Left ventricle myocardium inferior (tissue), 1 donor: ENCODE measurements at places on chromosomes 6 and 20. TPM values are rescaled to one million over a fixed set of nuclear protein-coding genes. Genes with fewer than 3 reads are reported as not detected.
A peak's percentile ranks its signal among the peaks of the same experiment; 100 is the strongest.

GRCh38 chr6:119830494-119831295 lies 481.1 kb upstream of the MAN1A1 start:
- DNase-seq = no peak
- H3K4me1 ChIP-seq = no peaks in the 10 kb centered on the region
- no peak overlapping the region for H3K4me3 ChIP-seq
- no peak overlapping the region for H3K27ac ChIP-seq
- H3K36me3 ChIP-seq = no peaks in the 10 kb centered on the region

Gene MARCKS
- 21.0 TPM for total RNA-seq

Gene TMEM239
- not detected for total RNA-seq

Gene TCF21
- 5.3 TPM for total RNA-seq

DNA sequence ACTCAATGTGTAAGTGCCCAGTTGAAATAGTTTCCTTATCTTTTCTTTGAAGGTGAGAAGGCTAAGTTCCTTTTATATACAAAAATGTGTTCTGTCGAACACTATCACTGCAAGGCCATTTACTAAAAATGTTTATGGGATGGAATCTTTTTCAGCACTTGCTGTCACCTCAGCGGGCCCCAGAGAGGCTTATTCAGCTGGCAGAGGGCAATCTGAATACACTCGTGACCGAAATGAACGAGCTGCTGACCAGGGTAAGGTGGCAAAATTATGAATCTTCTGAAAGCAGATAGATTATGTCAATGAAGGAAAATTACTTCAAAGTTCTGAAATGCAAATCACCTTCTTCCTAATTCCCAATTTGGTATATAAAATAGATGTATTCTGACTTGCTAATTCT lies 340.2 kb downstream of the ARHGAP18 start:
- peaks cover 34% of the 10 kb centered on the region for H3K36me3 ChIP-seq
- no peak for DNase-seq
- H3K27ac ChIP-seq = peak overlapping the region; percentile 74
- H3K27me3 ChIP-seq = no peaks in the 10 kb centered on the region

Gene CALHM4
- total RNA-seq = not detected

Gene OPRM1
- not detected for total RNA-seq

GRCh38 chr20:44717986-44718385 lies 2.8 kb downstream of the CCN5 start:
- H3K4me1 ChIP-seq = peaks cover 73% of the 10 kb centered on the region
- no peaks in the 10 kb centered on the region for H3K36me3 ChIP-seq
- H3K27ac ChIP-seq = peak overlapping the region; percentile 30
- H3K27me3 ChIP-seq = no peaks in the 10 kb centered on the region
- no peak overlapping the region for H3K4me3 ChIP-seq

GRCh38 chr6:52840763-52841585 lies at the start of gene GSTA5:
GSTA5 (minus strand) TSS chr6:52840813.
- peaks cover 33% of the 10 kb centered on the region for H3K27me3 ChIP-seq
- no peaks in the 10 kb centered on the region for H3K36me3 ChIP-seq

DNA sequence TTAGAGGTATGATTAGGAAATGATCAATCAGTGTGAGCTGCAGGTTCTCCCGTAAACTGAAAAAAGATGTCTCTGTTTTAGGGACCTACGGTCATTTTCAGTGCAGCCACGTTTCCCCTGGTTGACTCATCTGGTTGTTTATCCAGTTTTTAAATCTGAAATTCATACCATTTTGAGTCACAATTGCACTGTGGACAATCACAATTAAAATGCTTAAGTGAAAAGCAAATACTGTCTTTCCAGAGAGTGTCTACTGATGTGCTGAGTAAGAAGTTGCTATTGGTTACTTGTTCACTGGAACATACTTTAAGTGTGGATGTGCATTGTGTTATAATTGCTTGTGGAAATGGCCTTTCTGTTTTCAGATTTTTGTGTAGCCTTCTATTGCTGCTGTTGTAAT lies 305.1 kb upstream of the SASH1 start:
- no peaks in the 10 kb centered on the region for H3K4me1 ChIP-seq
- no peaks in the 10 kb centered on the region for H3K27me3 ChIP-seq
- no peak overlapping the region for H3K27ac ChIP-seq
- no peaks in the 10 kb centered on the region for H3K36me3 ChIP-seq
